ENCODE measurements at places on chromosomes 4 and X.

- no peak for DNase-seq
Measured at GRCh38 chrX:49860867-49861535, 18.3 kb upstream of the USP27X start.

GRCh38 chr4:25223802-25224375, 9.9 kb upstream of the PI4K2B start:
- DNase-seq = no peak

DNA sequence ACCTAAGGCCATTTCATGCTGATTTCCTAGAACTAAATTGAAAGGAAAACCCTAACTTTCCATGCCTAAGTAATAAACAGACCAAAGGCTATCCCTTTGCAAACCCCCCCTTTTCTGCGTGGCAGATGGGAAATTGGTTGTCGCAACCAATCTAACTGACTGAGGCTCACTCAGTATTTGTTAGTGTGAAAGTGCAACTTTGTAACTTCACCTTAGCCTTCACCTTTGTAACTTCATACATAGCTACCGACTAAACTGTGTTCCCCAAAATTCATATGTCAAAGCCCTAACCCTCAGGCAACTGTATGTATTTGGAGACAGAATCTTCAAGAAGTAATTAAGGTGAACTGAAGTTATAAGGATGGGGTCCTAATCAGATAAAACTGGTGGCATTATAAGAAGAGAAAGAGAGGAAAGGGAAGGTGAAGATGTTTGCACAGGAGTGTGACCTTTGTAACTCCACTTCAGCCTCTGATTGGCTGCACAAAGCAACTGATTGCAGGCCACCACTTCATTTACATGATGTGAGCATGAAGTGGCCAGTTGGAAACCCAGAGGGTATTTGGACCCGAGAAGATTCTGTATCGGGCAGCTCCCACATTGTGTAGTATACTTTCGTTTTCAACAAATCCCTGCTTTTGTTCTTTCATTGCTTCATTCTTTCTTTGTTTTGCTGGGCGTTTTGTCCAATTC, 4.9 kb upstream of the TMEM33 start:
- no peak for DNase-seq

DNA sequence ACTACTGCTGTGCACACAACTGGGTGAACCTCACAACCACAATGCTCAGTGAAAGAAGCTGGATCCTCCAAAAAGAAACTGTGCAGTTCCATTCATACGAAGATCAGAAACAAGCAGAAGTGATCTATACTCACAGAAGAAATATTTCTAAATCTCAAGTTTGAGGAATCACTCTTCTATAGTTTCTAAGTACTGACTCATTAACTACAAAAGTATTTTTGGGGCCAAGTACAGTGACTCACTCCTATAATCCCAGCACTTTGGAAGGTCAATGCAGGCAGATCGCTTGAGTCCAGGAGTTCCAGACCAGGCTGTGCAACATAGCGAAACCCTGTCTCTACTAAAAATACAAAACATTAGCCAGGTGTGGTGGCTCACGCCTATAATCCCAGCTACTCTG, 51.3 kb upstream of the RELL1 start:
- no peak for DNase-seq

DNA sequence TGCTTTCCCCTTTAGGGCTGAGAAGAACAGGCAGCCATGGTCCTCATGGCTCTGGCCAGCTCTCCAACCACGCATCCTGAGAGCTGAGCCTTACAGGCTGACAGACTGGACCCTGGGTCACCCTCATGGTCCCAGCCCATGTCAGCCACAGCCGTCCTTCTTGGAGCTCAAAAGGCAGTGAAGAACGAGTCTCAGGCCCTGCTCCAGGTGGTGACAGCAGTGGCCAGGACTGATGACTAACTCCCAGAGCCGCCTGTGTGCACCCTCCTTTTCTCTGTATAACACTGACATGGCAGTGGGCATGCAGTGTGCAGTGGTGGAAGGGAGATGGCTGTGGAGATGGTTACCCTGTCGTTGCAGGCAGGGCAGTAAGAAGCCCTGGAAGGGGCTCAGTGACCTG, 10.3 kb upstream of the DUSP9 start:
- no peak for DNase-seq

GRCh38 chr4:183078634-183079033, 20.4 kb upstream of the WWC2 start:
- no peak for DNase-seq

DNA sequence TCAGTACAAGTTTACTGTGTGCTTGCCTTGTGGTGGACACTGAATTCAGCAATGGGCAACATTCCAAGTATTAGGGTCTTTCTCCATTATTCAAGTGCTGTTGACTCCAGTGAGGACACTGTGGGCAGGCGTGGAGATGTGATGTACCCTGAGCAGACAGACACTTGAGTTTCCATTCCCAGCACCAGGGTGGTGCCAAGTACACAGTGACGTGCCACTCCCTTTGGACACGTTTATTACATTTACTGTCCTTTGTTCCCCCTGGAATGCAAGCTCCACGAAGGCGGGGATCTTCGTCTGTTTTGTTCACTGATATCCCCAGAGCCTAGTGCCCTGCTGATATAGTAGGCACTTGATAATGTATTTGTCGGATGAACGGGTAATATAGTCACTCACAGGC, 130.6 kb upstream of the STX18 start:
- no peak for DNase-seq

DNA sequence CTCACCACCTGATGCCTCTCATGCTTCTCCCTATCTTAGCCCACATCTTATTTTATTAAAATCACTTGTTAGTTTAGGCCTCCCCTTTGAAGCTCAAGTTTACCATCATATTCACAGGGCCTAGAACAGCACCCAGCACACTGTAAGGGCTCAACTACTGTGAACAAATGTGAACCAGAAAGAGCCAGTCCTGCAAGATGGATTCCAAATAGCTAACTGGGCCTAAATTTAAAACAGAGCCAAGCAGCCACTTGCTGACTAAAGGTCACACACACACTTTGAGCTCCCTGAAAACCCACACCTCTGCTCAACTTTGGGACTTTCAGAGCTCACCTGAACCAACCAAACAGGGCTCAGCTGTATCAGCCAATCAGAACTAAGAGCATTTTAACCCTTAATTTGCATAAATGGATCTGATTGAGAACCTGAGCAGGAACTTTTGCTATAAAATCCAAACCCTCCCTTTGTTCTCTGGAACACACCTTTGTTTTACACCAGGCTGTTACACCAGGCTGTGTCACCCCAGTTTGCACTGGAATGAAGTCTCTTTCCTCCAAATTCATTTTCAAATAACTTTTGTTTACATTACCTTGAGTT, 62.1 kb upstream of the EXOC1L start:
- no peak for DNase-seq

GRCh38 chr4:26780539-26780938, 80.1 kb upstream of the STIM2 start:
- no peak for DNase-seq

DNA sequence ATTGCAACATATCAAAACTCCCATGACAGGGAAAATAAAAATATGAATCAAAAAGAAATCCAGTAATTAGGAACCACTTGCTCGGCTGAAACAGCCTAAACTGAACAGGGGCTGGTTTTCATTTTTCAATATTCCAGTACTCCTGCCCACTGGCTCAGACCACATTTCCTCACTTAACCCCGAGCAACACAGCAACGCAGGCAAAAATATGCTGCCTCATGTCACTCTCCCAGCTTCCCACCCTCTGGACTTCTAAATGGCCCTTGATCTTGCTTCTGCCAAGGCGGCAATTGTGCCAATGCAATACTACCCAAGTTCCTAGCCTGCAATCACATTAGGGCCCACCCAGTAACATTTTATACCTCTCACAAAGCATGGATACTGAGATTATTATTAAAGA, 30.6 kb downstream of the USP46 start:
- no peak for DNase-seq

DNA sequence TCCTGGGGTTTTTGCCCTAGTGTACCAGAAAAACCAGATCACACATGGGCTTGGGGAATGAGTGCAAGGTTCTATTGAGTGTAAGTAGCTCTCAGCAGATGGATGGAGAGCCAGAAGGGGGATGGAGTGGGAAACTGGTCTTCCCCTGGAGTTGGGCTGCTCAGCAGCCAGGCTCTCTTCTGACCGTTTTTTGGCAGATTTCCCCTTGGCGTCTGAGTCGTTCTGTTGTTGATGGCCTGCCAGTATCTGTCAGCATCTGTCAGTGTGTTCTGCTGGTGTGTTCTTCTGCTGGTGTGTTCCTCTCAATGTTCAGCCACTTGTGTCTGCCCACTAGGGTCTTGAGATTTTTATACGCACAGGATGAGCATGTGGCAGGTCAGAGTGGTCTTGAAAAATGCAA, 633.9 kb upstream of the CPEB2 start:
- no peak for DNase-seq

GRCh38 chrX:2682565-2683177, 8.4 kb upstream of the CD99 start:
- no peak for DNase-seq

GRCh38 chr4:85607624-85608023, 132.7 kb downstream of the ARHGAP24 start:
- no peak for DNase-seq

- DNase-seq = no peak
Measured at GRCh38 chrX:123964156-123964834, 2.8 kb downstream of the STAG2 start.

- no peak for DNase-seq
Measured at GRCh38 chr4:162732876-162733275, 433.8 kb downstream of the NAF1 start.

DNA sequence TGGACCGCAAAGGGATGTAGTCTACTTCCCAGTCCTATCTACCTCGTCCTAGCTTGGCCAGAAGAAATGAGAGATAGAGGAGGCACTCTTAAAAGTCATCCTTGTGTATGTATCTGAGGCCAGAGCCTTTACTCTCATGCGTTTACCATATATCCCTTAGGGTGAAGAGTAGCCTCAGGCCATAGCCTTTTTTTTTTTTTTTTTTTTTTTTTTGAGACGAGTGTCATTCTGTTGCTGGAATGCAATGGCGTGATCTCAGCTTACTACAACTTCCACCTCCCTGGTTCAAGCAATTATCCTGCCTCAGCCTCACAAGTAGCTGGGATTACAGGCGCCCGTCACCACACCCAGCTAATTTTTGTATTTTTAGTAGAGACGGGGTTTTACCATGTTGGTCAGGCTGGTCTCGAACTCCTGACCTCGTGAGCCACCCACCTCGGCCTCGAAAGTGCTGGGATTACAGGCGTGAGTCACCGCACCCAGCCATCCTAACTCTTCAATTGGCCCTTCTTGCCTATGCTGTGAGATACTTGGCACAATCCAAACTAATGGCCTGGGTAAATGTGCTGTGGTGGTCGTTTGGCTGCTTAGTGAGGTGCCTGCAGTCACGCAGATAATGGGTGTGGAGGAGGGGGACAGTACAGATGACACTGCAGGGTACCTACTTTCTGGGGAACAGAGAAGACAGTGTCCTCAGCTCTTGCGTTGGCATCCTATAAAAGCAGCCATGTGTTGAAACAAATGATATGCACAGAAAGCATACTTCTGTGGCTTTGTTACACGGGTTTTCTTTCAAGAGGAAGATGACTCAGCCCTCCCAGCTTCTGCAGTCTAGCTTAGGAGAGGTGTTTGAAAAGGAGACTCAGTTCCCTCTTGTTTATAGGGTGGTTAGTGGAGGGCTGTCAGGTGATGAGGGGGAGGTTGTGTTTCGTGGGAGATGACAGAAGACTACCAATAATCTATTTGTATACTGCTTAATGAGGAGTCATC, 10.4 kb upstream of the DGAT2L6 start:
- DNase-seq = no peak

DNA sequence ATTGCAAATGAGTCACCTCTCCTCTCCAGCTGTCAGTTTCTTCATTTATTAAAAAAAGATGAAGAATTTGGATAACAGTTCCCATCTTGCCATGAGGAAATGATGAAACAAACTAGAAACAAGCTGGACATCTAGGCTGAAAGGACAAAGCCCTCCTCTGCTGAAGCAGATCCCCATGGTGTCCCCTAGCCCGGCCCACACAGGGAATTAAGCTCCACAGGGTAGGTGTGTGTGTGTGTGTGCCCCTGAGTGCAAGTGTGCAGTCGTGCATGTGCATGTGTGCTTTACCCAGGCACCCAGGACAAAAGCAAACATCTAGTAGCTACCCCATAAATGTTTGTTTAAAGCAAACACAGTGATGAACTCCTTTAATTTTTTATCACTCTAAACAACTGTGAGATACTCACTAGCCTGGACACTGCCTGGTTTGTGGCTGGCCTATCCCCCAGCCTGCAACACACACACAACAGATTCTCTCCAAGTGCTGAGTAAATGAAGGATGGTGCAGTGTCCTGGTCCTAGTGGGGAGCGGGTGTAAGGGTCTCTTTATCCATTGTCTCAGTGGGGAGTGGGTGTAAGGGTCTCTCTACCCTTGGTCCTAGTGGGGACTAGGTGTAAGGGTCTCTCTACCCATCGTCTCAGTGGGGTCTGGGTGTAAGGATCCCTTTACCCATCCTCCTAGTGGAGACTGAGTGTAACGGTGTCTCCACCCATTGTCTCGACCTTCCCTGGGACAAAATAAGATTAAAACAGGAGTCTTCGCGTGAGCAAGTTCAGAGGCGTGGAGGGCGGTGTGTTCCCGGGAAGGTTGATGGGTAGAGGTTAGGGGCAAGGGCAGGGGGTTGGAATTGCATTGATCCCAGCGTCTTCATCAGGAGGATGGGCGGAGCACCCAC, 688 bp upstream of the EVC start:
- no peak for DNase-seq

Measured in BJ (cell line).